RCC 7860 (cell line): ENCODE measurements at places on chromosomes 5 and 9.

- no peak for DNase-seq
Measured at GRCh38 chr9:13146840-13147239, 132.7 kb downstream of the MPDZ start.

DNA sequence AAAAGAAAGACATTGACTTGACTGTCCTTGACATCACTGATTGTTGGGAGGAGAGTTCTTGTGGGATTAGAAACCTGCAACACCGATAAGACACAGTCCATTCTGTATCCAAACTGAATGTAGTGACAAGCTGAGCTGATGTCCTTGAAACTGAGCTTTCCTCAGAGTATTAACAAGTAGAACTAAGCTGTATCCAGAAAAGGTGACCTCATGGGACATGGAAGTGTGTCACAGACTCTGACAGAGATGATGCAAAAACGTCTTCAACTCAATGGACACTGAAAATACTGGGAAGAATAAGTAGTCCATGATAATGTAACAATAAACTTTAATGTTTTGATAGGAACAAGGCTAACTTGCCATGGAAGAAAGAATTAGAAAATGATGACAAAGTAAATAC, 690.1 kb downstream of the CDH18 start:
- DNase-seq = no peak

GRCh38 chr5:144774197-144774596, 603.5 kb downstream of the KCTD16 start:
- no peak for DNase-seq

DNA sequence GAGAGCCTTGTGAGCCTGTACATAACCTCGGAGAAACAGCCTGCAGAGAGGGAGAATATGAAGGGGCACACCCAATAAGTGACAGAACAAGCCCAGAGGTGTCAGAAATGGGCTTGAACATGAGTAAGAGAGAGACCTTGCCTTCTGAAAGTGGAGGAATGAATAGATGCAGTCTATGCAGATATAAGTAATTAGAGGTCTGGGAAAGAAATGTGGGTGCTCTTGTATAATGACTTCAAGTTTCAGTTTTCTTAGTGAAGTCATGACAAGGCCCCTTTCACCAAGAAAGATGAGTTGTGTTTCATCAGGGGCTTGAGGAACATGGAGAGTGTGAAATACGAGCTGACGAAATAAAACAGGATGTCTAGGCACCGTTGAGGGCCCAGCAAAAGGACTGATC, 15.1 kb downstream of the GRAMD2B start:
- no peak for DNase-seq

- no peak for DNase-seq
Measured at GRCh38 chr9:83242066-83242465, 179.1 kb upstream of the RASEF start.

- DNase-seq = no peak
Measured at GRCh38 chr5:4703931-4704458, 436.1 kb upstream of the ADAMTS16 start.

DNA sequence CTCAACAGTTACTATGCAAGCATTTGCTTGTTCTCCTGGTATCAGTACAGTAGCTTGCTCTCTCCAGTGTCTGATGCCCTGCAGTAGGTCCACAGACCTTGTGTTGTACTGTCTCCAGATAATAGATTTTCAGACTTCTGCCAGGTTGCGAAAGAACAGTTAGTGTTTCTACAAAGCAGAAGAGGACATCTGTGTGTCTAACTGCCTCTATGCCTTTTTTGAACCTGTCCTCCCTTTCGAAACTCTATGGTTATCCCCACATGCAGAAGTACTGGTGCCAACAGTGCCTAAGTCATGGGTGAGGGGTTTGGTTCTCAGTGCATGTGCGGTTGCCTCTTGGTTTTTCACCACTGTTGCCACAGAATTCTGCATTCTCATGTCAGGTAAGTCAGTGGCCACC, 45.9 kb downstream of the KCNN2 start:
- no peak for DNase-seq

- no peak for DNase-seq
Measured at GRCh38 chr9:34413231-34413852, 36.6 kb upstream of the MYORG start.

DNA sequence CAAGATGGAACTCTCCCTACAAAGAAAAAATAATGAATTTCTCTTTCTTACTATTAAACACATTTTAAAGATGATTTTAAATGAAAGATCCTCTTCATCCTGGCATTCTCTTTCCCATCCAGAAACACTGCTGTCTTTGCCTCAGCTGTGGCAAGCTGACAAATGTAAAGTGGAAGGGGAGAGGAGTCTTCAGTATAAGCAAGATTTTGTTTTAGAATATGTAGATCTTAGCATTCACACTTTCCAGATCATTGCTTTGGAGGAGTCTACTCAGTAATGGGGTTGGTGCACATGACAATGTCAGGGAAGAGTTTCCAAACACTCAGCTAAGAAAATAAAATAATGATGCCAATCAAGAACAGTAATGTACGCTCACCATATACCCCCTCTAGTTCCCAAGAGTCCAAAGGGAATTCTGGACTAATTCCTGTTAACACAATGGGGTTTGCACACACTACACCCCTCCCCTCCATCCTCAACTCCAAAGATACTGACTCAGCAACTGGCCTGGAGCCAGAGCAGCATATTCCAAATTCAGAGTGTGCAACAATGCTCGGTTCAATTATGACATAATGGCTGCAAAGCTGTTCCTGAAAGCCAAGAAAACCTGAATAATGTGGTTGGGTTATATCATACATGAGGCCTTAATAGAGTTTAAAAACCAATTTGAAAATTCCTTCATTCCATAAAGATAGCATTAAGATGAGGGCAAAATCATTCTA, 4.6 kb downstream of the C5orf63 start:
- peak; percentile 73 for DNase-seq

DNA sequence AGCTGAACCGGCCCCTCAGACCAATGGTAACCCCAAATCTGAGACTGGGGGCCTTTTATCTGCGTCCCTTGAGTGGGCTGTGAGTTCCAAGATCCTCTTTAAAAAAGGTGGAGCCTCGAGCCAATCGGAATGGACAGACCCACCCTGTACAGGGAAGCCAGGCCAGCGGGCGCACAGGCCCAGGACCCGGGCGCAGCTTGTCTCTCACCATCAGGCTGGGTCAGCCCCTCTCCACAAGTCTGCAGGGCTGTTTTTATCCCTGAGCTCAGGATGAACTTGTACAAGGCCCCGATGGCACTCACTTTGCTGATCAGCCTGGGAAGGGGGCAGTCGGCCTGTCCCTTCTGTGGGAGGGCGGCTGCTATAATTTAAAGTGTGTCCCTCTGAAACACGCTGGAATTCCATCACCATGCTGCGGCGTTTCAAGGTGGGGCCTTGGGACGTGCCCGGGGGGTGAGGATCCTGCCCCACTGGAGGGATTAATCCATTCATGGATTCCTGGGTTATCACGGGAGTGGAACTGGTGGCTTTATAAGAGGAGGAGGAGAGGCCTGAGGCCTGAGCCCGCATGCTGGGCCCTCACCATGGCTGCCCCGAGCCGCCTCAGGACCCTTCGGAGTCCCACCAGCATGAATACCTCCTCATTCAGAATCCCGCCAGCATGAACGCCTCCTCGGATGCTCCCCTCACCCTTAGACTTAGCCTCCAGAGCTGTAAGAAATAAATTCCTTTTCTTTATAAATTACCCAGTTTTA, 14.1 kb downstream of the EXD3 start:
- DNase-seq = no peak

DNA sequence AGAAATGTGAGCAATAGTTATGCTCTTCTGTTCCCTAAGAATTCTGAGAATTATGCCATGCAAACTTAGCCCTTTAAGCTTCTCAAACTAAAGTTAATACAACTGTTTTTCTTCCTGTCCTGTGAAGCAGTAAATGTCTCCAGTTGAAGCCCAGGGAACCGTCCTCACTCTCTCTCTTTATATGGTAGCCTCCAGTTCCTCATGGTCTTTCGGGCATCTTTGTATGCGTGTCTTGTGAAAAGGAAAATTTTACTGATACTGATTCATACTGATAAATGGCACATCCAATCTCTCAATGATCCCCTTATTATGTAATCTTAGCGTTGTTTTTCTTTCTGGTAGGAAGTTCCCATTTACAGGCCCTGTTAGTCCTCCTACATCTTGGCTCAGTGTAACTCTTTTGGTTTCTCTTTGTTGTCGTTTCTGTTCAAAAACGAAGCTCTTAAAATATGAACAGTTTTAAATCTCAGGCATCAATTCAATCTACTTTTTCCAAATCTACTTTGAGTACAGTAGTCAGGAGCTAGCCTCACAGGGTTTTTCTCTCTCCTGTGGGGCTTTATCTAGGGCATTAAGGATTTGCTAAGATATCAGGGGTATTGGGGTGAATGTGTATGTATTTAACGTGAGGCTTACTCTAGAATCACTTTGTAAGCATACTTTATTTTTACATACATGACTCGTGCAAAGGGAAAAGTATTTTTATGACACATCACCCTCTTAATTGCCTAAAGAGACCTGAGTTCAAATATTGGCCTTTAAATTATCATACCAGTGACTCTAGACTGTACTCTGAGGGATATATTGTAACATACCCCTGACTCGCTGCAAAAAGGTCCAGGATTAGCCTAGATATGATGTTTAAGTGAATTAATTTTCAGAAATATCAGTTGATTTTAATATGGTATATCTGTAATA, 258.0 kb downstream of the NR3C1 start:
- DNase-seq = no peak

- DNase-seq = no peak
Measured at GRCh38 chr5:5257353-5257752, 117.2 kb downstream of the ADAMTS16 start.

DNA sequence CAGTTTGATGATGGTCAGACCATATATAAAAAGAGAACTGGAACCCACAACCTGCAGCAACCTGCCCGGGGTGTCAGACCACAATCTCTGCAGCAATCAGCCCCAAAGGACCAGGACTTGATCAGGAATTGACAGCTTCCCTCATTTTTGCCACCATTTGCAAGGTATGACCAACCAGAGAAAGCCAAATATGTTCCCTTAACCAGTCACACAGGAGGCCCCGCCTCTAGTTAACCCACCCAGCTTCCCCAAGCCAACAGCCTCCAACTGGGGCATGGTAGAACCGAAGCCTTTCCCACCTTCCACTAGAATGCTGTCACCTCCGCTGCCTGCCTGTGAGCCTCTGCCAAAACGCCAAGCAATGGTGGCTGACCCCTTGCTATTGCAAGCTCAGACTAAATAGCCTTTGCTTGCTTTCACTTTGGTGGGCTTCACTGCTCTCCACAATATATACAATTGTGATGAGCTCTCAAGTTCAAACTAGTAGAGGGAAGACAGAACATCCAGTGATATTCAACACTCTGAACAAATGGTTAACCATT, 86.3 kb downstream of the AK8 start:
- no peak for DNase-seq

DNA sequence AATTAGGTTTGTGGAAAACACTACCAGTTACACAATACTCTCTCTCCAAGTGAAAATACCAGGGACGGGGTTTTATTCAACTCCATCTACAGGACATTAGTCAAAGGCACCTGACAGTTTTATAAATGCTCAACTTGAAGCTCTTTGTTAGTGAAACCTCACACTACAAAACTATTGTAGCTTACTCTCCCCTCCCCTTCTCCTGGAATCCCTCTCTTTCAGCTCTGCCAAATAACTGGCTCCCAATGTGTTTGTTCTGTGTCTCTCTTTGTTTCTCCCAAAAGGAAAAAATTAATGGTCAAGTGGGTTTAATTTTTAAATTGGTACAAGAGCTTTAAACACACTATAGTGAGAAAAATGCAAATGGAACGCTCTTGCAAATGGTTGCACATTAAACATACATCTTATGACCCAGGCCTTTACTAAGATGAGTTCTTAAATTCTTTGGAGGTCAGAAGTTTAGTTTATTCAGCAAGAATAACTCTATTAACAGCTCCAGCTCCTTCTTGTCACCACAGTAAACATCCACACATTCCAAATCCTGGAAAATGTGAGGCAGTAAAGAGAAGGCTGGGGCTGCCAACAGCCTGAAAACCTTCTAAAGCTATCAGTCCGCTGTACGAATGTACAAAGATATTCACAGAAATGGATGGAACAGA, 48.4 kb downstream of the ZNF608 start:
- DNase-seq = no peak

GRCh38 chr5:118551031-118551430, 437.3 kb downstream of the DTWD2 start:
- DNase-seq = peak; percentile 48

DNA sequence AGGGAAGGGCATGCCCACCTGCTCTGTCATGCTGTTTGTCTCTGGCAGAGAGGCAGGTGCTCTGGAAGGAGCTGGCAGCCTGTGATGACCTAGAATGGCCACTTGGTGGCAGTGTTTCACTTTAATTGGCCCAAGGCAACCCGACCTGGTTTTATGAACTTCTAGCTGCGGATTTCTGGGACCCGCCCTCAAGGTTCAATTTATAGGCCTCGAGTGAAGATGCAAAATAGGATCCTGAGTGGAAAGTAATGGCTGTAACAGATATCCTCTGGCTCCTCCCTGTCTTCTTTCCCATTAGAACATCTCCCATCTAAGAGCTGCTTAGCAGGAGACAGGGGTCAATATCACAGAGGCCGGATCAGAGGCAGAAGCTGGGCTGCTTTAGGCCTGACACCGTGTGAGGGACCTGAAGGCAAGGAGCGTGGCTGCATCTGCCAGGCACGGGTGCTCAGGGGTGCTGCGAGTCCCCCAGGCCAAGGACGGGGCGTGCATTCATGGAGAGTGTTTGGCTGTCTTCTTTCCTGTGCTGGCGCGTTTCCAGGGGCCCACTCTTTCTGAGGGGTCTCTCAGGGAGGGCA, 56.7 kb upstream of the SLC28A3 start:
- DNase-seq = peak; percentile 39

GRCh38 chr5:124754206-124754927, 7.9 kb upstream of the ZNF608 start:
- DNase-seq = peak; percentile 2

DNA sequence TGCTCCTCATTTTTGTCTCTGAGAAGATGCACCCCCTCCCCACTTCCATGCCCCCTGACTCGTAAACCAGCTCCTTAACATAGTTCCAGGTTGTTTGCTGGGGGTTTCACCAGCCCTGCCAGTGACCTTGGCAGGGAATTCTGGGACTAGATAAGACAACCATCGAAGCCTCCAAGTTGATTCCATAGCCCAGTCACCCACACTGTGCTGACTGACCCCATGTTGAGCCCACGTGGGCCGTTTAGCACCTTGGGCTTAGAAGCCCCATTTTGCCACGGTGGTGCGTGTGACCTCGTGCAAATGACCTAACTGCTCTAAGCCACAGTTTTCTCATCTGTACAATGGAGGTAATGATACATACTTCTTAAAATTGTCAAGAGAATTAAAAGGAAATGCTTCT, 24.6 kb downstream of the PSAT1 start:
- no peak for DNase-seq

DNA sequence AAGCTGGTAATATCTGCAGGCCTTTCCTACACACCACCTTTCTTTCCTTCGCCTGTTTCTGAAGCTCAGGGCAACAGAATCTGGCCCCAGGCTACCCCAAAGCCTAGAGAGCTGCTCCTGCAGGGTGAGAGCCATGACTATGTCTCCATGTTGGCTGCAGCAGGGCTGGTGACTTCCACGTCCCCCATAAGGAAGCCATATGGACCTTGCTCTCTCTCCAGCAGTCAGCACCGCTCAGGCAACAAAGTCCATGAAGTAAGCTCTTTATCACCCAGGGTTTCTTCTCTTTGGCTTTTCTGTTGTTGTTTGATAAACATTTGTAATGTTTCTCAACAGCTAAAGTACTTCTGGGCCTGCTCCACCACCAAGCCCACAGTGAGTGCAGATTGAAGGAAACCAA, 125.2 kb downstream of the SLIT3 start:
- no peak for DNase-seq

- DNase-seq = no peak
Measured at GRCh38 chr5:38758774-38759600, 86.8 kb upstream of the OSMR start.
